ENCODE measurements at places on chromosomes 2 and 18.

GRCh38 chr2:202203348-202203747 lies 35.0 kb downstream of the SUMO1 start:
- H3K27ac ChIP-seq, result no peak overlapping the region
- no peak overlapping the region for H3K4me3 ChIP-seq
- no peaks in the 10 kb centered on the region for H3K4me1 ChIP-seq

DNA sequence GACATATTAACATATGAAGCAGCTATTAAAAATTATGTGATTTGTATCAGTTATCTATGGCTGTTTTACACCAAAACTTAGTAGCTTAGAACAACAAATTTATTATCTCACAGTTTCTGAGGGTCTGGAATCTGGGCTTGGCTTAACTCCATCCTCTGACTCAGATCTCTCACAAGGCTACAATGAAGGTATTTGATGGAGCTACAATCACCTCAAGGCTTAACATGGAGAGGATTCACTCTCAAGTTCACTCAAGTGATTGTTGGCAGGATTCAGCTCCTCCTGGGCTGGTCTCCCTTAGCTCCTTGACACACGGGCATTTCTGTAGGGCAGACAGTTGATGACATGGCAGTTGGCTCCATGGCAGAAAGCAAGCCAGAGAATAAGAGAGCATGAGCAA lies 133.0 kb upstream of the SLC14A2 start:
- H3K36me3 ChIP-seq, result no peaks in the 10 kb centered on the region
- H3K27ac ChIP-seq, result no peak overlapping the region
- no peaks in the 10 kb centered on the region for H3K4me1 ChIP-seq
- no peak for DNase-seq
- H3K4me3 ChIP-seq, result no peak overlapping the region

GRCh38 chr2:199940373-199940772 lies 14.9 kb downstream of the TYW5 start:
- H3K27me3 ChIP-seq, result no peaks in the 10 kb centered on the region
- H3K4me1 ChIP-seq, result no peaks in the 10 kb centered on the region
- DNase-seq, result no peak

DNA sequence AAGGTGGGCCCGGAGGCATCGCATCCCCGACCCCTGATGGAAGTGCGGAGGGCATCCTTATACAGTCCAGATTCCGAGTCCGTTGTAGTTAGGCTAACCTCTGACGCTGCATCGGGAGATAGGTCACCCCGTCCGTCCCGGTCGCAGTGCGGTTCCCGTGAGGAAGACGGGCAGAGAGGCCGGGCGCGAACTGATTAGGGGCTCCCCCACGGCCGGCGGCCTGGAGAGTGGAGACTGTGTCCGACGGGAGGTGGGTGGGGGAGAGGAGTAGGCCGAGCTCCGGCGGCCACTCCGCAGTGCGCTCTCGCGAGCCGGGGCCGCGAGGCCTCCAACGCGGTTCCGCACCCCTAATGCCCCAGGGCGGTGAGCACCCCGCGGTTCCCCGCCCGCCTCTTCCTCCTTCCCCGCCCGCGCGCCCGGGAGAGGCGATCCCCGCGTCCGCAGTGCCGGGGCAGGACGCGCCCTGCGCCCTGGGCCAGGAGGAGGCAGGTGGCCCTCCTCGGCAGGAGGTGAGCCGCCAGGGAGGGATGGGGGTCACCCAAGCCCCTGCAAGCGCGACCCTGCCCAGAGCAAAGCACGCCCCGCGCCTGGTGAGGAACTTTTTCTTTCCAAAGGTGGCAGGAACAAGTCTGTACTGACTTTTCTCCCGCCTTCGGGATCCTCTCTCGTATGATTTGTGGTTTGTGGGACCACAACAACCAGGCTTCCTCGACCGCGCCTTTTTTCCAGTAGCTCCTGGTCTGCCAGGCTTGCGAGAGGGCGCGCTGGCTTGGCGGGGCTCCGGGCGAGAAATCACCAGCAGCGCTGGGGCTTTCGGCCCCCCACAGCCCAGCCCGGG lies 1.4 kb upstream of the SP5 start:
- H3K36me3 ChIP-seq, result no peaks in the 10 kb centered on the region
- H3K27ac ChIP-seq, result no peak overlapping the region
- peaks cover 6% of the 10 kb centered on the region for H3K4me1 ChIP-seq

DNA sequence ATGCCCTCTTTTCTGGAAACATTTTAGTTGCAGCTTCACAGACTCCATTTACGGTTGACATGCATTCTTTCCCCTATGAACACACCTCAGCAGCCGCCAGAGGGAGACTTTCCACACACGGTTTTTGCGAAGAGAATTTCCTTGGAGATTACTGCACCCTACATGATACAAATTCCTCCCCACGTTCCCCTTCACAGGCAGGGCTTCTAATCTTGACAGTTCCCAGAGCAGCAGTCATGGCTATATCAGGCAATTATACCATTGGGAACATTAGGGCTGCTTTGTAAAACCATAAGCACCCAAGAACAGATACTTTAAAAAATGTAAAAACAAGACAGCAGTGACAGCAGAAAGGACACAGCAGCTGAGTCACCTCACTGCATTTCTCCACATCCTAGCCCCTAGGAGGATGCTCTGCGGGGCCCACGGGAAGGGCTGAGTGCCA lies 253.8 kb downstream of the TGIF1 start:
- peak; percentile 82 for DNase-seq
- no peak overlapping the region for H3K27ac ChIP-seq
- H3K27me3 ChIP-seq, result no peaks in the 10 kb centered on the region
- no peak overlapping the region for H3K4me3 ChIP-seq
- no peaks in the 10 kb centered on the region for H3K4me1 ChIP-seq
- no peaks in the 10 kb centered on the region for H3K36me3 ChIP-seq
